ENCODE measurements at places on chromosomes 1 and 21.

DNA sequence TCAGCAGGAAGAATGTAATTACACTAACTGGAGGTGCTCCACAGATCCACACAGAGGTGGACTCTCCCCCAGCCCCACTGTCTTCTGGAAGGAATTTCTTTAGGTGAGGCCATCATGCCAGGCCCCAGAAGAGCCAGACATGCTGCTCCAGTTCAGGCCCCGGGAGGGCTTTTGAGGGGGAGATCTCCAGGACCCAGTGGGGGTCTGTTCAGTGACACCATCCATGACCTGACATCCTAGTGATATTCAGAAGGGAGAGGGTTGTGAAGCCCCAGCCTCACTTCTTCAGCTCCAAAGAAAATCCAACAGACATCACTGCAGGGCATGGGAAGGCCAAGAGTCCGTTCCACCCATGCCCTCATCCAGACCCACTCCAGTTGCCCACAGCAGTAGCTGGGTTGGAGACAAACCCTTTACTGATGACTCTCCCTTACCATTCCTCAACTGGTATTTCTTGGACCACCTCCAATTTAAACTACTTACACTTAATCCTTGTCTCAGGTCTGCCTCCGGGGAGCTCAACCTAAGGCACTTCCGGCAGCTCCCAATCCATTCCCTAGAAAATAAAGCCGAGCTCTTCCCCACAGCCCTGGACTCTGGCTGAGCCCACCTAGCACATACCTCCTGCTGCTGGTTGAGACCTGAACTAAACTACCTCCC lies 39.2 kb downstream of the CSMD2 start:
- DNase-seq = no peak

GRCh38 chr1:7069931-7070330 lies 284.7 kb downstream of the CAMTA1 start:
- no peak for DNase-seq

GRCh38 chr1:175132436-175132835 lies 60.1 kb downstream of the KIAA0040 start:
- no peak for DNase-seq

GRCh38 chr1:234018816-234019215 lies 114.3 kb downstream of the SLC35F3 start:
- DNase-seq = no peak

DNA sequence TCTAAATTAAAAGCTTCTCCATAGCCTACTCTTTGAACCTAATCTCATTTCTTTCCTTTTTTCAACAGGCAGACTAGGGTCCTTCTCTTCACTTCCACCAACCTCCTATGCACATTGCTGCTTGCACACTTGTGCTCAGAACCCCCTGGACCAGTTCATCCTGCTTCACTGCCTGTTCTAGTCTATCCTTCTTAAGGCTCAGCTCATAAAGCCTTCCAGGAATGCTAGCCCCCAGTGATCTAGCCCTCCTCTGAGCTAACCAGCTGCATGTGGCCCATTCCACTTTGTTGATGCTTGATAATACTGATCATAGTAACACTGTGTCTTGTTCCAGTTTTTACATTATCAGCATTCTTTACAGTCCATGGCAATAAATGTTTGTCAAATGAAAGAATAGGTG lies 22.9 kb upstream of the PHGDH start:
- no peak for DNase-seq

DNA sequence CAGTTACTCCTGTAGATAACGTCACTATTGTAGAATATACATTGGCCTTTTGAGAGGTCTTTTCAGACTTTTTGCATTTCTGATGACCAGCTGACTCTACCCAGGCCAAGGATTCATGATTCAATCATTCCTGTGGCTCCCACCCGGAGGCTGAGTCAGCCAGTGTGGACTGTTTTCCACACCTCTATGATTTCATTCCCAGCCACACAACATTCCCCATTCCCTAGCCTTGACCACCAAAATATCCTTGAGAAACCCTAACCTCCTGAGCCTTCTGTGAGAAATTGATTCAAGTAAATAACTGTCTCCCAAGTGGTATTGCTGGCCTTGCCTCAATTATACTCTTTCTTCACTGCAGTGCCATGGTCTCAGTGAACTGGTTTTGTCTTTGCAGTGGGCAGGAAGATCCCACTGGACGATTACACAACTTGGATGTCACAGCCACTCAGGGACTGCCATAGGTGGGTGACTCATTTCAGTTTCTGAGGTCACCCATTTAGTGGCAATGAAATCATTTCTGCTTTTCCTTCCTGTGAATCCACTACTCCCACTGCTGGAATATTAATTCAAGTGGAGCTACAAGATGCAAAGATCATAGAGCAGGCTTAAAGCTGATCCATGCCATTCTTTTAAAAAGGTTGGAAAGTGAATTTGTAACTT lies 518.6 kb upstream of the ZP4 start:
- DNase-seq = no peak

GRCh38 chr1:46490656-46491442 lies 1.2 kb downstream of the DMBX1 start:
- DNase-seq = no peak
